Activated CD4-positive, alpha-beta T cell treated with anti-CD3 and anti-CD28 coated beads for 24 hours (primary cell): ENCODE measurements at places on chromosomes 5 and 9.
A peak's percentile ranks its signal among the peaks of the same experiment; 100 is the strongest.

DNA sequence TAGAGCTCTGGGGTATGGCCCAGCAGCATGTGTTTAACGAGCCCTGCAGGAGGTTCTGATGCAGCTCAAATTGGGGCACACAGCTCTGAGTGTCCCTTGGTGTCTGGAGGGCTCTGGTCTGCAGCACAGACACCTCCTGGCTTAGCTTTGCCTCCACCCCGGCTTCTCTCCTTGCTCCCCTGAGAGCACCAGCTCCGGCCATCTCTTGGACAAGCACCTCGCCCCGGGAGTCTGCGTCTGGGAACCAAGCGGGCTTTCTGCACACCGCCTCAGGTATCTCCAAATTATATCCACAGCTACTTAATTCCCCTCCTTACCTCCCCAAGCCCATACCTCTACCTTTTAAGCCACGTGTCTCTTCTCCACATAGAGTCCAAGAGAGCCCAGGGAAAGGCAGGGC is 83.7 kb upstream of the IRX4 start:
- DNase-seq = no peak

DNA sequence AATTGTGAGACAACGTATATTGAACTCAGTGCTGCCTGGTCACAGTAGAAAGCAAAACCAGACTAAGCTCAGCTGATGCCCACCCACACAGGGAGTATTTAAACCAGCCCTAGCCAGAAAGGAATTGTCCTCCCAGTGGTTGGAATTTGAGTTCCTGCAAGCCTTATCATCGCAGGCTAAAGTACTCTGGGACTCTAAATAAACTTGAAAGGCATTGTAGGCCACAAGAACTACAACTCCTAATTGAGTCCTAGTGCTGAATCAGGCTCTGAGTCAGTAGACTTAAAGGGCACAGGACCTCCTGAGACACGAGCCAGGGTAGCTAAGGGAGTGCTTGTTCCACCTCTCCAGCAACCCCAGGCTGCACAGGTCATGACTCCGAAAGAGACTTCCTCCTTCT is 171.4 kb downstream of the MCTP1 start:
- no peak for DNase-seq

DNA sequence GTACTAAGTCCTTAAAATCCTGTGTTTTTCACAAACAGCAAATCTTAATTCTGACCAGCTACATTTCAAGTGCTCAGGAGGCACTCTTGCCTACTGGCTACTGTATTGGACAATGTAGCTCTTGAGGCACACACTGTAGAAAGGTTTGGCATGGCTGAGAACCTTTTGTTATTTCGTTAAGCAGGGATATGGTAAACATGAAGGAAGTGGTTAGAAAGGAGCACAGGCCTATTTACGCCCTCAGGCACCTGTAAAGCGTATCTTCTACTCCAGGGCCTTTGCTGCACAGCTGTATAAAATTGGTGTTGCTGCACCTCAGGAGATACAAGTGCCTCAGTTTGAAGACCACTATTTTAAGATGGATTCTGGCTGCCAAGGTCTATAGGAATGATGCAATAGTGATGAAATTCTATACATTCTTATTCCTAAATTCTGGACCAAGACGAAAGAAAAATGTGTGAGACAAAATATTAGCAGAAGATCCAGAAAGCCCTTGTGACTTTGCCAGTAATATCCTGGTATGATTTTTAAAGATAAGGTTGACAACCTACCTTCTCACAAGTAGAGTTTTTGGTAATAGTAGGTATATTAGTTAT is 9.3 kb upstream of the OTULIN start:
- DNase-seq = no peak

GRCh38 chr5:31966936-31967335 is 207.2 kb downstream of the GOLPH3 start:
- DNase-seq = no peak

DNA sequence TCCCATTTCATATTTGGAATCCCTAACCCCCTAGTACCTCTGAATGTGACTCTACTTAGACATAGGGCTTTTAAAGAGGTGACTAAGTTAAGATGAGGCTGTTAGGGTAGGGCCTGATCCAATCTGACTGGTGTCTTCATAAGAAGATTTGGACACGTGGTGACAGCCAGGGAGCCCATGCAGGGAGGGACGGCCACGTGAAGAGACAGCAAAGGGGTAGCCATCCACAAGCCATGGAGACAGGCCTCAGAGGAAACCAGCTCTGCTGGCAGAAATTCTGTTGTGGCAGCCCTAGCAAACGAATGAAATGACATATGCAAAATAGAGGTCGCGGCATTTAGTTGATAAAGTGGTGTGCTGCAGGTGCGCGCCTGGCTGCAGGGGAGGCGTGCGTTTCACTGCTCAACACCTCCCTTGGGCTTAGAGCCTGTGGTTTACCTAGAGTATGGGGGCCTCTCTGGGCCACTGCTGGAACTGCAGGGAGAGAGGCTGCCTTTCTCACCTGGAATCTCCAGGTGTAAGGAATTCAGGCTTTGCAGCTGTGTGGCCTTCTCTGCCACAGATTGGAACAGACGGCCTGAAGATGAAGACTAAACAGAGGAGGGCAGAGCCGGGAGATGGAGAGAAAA is 7.1 kb upstream of the AFAP1L1 start:
- DNase-seq = peak; percentile 22

DNA sequence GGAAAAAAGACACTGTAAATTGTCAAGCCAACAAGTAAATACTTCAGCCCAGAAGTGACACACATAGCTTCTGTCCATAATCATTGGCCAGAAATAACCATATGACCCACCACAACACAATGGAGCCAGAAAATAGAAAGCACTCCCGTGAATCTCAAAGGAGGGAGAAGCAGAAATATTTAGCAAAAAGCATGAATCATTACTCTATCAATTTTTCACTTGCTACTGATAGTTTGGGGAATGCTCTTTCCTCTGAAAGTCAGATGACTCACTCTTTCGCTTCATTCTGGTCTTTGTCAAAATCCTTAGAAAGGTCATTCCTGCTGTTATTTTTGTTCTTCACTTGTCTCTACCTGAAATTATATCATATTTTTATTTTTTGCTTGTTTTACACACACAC is 312.6 kb downstream of the TMEM232 start:
- no peak for DNase-seq

- DNase-seq = no peak
Observed at GRCh38 chr5:2014058-2014610, 131.4 kb upstream of the IRX4 start.

DNA sequence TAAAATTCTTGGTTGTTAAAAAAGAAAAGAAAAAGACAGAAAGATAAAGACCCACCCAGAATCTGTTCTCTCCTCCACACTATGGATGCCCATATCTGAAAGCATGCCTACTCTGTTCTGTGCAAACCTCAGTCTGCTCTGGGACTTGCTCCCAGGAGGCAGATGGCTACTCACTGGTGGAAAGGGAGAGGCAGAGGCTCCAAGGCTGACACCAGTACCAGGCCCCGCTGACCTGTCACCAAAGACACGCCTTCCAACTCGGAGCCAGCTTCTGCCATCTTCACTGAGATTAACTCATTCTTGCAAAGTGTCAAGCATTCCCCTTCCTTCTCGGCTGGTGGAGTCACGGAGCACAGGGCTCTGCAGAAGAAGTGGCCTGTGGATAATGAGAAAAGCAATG is 21.6 kb downstream of the SH3TC2 start:
- DNase-seq = no peak

GRCh38 chr9:122158202-122158601 is 1.4 kb downstream of the NDUFA8 start:
- peak; percentile 9 for DNase-seq

- no peak for DNase-seq
Observed at GRCh38 chr9:75692309-75692708, 198.2 kb upstream of the PCSK5 start.

DNA sequence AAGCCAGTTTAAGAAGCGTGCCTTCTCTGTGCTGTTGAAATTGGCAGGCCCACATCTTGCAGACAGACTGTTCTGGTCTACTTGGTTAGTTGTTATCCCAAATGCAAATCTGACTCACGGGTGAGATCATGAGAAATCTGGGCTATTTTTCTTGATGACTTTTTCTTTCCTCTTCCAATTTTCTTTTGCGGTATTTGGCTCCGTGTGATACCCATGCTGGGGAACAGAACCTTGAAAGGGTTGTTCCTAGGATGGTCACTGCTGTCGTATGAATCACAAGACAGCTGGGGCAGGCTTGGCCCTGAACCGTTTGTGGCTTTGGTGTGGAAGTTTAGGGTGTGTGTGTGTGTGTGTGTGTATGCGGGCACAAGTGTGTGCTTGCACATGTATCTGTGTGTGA is 24.6 kb downstream of the PDZD2 start:
- DNase-seq = no peak

- no peak for DNase-seq
Observed at GRCh38 chr9:94979904-94980507, 253.5 kb downstream of the AOPEP start.

DNA sequence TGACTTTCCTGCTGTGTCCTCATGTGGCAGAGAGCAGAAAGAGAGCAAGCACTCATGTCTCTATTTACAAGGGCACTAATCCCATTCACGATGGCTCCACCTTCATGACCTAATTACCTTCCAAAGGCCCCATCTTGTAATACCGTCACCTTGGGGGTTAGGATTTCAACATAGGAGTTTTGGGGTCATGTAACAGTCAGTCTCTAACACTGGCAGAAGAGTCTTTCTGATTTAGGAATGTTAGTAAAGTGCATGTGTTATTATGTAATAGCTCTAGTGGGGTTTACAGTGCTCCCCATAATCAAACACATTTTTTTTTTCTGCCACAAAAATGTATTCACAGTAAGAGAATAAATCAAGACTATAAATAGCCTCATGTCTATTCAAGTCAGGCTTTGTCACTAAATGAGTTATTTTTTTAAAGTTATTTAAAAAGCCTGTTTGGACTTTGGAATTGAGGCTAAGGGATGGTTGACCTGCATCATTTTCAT is 19.1 kb downstream of the GALNT10 start:
- DNase-seq = no peak

DNA sequence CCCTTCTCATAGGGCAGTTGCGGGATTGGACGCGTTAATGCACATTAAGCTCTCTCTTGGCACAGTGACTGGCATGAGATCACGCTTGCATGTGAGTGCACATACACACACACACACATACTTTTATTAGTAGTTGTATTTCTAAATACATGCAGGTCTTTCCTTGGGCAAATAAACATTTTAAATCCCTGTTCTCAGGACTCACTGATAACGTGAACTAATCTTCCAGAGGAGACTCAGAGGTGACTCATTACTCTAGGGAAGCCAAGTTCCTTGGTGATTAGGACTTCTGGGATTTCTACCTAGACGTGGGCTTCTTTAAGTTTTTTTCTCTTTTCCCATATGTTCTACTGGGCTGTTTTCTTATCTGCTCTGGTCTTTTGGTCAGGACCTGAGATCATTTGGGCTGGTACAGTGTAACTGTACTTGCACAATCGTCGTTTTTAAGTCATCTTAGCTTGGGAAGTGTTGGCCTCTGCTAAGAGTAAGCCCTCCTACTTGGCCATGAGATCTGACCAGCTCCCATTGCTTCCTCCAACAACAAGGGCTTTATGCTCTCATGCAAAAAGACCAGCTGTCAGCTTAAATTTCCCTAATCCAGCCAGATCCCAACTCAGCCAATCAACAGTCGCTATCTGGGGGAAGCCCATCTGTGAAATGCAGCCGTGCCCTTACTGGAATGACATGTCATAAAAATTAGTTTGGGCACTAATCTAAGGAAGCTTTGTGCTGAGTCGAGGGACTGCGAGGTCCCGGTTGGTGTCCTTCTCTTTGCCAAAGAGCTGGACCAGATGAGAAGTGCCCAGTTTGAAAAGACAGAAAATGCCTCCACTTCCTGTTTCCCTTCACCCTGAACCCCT is 176.4 kb upstream of the ANKRD55 start:
- DNase-seq = no peak
